Spinal cord (tissue), 10 donors: ENCODE measurements at places on chromosomes 13 and 19. TPM values are rescaled to one million over a fixed set of nuclear protein-coding genes. Genes with fewer than 3 reads are reported as not detected.

Gene ZNF497
- 6.9 TPM for polyA plus RNA-seq

Gene SLC10A2
- polyA plus RNA-seq: not detected

Gene ZNF560
- polyA plus RNA-seq: 1.2 TPM

Gene GFY
- 0.54 TPM for polyA plus RNA-seq

Gene KL
- 2.1 TPM for polyA plus RNA-seq

Gene ZNF682
- 16.3 TPM for polyA plus RNA-seq

Gene FBXO17
- 18.0 TPM for polyA plus RNA-seq

Gene RNF17
- 0.44 TPM for polyA plus RNA-seq

Gene ANGPTL8
- 2.3 TPM for polyA plus RNA-seq

Gene TIMM44
- 65.4 TPM for polyA plus RNA-seq

Gene TMEM238
- polyA plus RNA-seq: 0.69 TPM

Gene SELENOV
- polyA plus RNA-seq: 0.54 TPM

Gene CELF5
- polyA plus RNA-seq: 85.8 TPM

Gene AMH
- 12.3 TPM for polyA plus RNA-seq

DNA sequence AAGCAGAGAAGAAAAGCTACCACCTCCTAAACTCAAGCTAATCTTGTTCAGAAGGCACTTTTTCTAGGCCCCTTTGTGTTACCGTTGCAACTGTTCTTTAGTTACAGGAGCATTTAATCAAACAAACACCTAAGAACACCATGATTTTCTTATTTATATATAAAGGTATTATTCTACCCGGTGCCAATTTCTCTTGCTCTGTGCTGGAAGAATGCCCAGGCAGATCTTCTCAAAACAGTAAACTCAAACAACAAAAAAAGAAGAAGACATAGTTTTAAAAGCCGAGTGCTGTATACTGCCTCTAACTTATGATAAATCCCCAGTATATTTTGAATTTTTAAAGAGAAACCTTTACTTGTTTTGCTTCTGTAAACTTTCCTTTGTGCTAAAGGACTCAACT, 20.4 kb downstream of the SLC7A1 start:
- no peak for DNase-seq

DNA sequence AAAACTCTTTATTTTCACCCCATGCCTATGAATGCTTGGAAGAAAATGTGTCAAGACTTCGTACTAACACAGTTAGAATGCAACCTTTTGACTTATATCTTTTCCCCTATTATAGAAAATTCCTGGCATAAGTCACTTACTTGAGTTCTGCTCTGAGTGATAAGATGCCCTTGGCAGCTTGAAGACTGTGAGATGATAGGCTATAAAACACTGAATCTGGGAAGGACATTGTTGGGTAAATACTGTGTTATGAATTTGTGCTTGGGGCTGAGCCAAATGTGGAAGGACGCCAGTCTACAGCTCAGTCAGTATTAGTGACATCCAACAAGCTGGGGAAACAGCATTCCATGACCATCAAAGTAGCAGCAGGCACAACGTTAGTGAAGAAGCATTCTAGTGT, 368.0 kb upstream of the SGCG start:
- no peak for DNase-seq

- no peak for DNase-seq
Measured at GRCh38 chr13:50884265-50884664, 25.3 kb upstream of the RNASEH2B start.

DNA sequence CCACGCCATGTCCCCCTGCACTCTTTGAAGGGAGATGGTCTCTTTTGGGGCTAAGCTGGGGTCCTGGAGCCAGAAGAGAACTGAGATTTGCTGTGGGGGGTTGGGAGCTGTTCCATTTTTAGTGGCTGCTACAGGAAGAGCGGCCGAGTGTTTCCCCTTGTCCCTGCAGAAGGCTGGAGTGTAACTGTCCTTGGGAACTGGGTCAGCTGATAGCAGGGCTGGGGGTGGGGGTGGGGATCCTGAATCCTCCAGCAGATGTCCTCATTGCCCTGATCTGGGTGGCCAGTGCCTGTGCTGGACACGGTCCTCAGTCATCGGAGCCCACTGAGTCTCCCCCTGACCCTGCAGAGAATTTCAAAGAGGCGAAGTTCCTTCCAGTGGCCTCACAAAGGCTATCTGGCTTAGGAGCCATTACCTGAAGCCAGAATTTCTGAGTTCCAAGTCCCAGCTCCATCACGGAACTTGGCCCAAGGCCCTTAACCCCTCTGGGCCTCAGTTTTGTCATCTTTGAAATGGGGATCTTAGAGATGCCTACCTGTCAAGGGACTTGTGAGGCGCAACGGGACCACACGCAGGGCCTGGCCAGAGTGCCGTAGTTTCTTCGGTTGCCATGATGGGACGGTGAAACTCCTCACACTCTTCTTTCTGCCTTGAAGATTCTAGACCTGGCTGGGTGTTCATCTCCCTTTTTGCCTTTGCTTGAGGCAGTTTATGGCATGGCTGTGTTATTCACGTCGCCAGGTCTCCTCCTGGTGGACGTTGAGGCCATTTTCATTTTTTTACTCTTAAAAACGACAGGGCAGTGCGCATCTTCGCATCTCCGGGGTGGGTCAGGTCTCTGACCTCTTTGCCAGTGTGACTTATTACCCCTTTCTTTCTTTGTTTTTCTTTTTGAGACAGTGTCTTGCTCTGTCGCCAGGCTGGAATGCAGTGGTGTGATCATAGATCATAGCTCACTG, 51.9 kb downstream of the DNM2 start:
- DNase-seq: no peak

DNA sequence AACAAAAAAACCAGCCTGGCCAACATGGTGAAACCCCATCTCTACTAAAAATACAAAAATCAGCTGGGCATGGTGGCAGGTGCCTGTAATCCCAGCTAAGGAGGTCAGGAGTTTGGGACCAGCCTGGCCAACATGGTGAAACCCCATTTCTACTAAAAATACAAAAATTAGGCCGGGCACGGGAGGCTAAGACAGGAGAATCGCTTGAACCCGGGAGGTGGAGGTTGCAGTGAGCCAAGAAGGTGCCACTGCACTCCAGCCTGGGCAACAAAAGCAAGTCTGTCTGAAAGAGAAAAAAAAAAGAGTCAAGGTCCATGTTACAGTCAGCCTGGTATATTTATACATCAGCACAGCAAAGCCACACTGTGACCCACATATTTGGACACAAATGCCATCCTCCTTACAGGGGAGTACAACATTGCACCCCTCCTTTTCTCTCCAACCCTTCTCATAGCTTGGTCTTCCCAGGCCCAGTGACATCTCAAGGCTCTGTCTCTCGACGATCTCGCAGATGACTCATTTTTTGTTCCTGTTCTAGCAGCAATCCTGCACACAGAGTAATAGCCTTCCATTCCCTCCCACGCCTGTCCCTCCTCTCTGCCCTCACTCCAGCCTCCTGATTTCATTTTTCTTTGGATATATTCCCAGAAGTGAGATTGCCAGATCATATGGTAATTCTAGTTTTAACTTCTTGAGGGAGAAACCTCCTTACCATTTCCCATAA, 21.0 kb upstream of the DPP9 start:
- peak; percentile 42 for DNase-seq

- no peak for DNase-seq
Measured at GRCh38 chr13:48233889-48234488, 983 bp downstream of the ITM2B start.

DNA sequence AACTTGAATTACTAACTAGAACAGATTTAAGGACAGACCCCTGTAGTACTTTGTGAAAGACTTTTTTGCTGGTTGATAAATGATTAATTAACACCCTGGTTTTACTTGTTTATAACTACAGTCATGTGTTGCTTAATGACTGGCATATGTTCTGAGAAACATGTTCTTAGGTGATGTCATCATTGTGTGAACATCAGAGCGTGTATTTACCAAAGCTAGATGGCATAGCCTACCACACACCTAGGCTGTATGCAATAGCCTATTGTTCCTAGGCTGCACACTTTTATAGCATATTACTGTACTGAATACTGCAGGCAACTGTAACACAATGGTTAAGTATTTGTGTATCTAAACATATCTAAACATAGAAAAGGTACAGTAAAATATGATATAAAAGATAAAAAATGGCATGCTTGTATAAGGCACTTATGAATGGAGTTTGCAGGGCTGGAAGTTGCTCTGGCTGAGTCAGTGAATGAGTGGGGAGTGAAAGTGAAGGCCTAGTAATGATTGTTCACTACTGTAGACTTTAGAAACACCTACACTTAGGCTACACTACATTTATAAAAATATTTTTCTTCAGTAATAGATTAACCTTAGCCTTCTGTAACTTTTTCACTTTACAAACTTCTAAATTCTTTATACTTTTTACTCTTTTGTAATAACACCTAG, 260.3 kb downstream of the KCNRG start:
- DNase-seq: no peak

- DNase-seq: no peak
Measured at GRCh38 chr19:55189403-55189835, 9.3 kb upstream of the SYT5 start.

GRCh38 chr13:109331898-109332297, 454.5 kb downstream of the IRS2 start:
- DNase-seq: peak; percentile 91

DNA sequence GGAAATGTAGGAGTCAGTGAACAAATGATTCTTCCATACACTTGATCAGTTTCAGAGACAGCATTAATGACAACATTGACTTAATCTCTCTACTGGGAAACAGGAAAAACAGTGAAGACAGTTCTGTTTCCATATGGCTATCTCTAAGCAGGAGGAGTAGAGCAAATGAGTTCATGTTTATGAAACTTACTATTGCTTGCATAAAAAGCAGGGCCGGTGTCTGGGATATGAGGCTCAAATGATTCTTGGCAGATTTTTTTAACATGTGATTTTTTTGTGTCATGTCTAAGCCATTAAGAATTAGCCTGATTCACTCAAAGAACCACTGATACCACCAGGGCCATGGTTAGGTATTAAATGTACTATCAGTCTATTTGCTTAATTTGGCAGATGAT, 141.9 kb downstream of the SLC7A1 start:
- DNase-seq: no peak

GRCh38 chr19:17245535-17245984, at the start of gene NR2F6:
NR2F6 (minus strand) TSS chr19:17245919; CDS start chr19:17245220, 699 bp downstream.
- DNase-seq: no peak

DNA sequence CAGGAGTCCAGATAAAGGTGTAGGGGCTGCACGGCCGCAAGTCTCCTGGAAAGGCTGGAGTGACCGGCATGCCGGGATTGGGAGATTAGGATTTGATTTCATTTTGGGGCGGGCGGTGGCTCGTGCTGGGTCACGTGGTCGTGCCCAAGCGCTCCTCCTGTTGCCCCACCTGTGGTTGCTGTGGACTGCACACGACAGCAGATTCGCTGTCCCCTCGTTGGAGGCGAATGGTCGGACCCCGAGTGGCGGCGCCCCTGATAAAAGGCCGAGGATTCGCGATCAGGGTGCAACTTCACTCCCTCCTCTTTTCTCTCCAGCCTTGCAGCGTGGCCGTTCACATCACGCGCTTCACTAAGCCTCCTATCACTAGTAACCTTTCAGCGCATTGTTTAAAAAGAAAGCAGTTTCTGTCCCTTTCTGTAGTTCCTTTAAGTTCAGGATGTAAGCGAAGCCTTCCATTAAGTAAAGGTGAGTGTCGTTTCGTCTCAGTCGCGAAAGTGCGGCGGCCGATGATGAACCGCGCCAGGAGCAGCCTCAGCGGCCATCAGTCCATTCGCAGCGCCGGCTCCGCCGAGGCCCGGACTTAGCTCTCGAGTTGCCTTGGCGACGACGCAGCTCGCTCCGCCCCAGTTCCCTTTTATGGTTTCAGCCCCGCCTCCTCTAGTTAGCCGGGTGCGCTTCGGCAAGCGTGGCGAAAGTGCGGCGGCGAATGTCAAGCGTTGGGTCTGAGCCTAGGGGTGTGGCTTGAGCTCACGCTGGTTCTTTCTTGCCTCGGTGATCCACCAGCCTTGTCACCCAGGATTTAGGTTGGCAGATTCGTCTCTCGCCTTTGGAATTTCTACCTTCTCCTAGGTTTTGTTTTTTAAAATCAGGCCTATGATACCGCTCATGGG, 1.7 kb upstream of the PPP1R37 start:
- peak; percentile 100 for DNase-seq

GRCh38 chr13:24097064-24097463, 63.5 kb upstream of the SPATA13 start:
- DNase-seq: no peak

- DNase-seq: no peak
Measured at GRCh38 chr19:6020972-6021805, 43.2 kb upstream of the RANBP3 start.

DNA sequence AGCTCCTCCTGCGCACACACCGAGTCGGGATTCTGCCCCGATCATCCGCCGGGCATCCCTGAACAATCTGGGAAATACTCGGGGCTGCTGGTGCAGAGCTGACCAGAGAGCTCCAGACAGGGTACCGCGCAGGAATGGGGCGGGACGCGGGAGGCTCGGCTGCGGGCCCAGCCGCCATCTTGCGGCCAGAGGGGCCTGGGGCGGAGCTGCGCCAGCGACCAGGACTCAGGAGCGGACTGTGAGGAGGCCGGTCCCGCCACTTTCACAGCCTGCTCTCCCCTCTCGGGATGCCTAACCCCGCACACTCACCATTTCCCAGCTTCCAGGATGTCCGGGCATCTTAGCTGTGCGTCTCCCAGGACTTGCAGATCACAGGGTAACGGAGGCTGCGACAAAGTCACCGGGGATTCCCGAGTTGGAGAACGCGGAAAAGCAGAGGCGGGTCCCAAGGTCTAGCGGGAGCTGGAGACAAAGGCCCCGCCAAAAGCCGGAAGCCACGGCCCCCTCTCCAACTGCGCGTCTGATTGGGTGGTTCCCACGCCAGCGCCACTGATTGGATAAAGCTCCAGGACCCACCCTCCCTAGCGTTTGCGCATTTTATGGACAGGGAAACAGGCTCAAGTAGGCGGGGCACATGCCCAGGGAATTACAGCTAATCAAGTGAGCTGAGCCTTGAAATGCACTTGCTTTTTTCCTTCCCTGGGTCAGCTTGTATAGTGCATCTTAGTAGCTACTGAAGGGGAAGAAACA, 15.8 kb upstream of the ZNF43 start:
- peak; percentile 99 for DNase-seq

DNA sequence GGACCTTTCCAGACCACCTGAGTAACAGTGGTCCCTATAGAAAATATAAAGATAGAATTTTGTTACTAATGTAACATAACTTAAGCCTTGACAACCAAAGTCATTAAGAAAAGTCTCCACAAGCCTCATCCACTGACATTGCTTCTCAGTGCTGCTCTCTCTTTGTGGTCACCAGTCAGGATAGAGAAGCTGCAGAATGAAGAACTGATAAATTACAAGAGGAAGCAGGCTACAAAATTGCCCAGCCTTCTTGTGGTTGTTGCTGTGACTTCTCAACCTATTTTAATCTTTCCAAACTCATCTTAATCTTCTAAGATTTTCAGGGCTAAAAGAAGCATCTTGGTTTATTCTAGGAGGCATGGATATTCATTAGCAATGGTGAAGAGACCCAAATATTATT, 343.8 kb downstream of the MZT1 start:
- DNase-seq: no peak

DNA sequence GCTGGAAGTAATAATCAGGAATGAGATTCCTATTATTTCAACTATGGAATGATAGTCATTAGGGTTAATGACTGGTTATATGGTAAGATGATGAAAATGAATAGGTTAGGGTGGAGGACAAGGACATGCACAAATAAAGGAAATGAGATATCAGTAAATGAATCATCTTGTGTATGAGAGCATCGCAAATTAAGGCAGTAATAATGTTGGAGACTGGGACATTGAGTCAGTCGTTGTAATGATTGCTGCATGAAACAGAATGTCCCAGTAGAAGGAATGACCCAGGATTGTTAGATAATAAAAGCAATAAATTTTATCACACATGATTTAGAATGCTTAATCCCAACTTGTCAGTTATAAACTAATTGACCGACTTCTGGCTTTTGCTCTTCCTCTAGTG, 1733.7 kb upstream of the PCDH20 start:
- DNase-seq: no peak

- DNase-seq: no peak
Measured at GRCh38 chr13:109572389-109572788, 214.0 kb downstream of the IRS2 start.

GRCh38 chr19:51503286-51503817, 1.8 kb upstream of the SIGLEC12 start:
- no peak for DNase-seq
